ENCODE measurements at places on chromosomes 4 and X. TPM values are rescaled to one million over a fixed set of nuclear protein-coding genes. Genes with fewer than 3 reads are reported as not detected.

The TLR10 gene
- 0.03 TPM for total RNA-seq

The FAM184B gene
- total RNA-seq, result 0.02 TPM

The BEND2 gene
- total RNA-seq, result not detected

The CDKL2 gene
- 0.63 TPM for total RNA-seq

The UGT2A3 gene
- 0.07 TPM for total RNA-seq

The CXorf49 gene
- not detected for total RNA-seq

The HAND2 gene
- 0.45 TPM for total RNA-seq

The VCX3A gene
- total RNA-seq, result not detected

The MAB21L2 gene
- not detected for total RNA-seq

The JADE3 gene
- 16.5 TPM for total RNA-seq

The SSX2 gene
- not detected for total RNA-seq

The NALF2 gene
- total RNA-seq, result 5.2 TPM

The CCDC160 gene
- not detected for total RNA-seq

The KCND1 gene
- 1.1 TPM for total RNA-seq

The GLUD2 gene
- 2.5 TPM for total RNA-seq

The GABRA4 gene
- total RNA-seq, result not detected

The UCHL1 gene
- total RNA-seq, result 986 TPM

The NEXMIF gene
- not detected for total RNA-seq

The PCDH19 gene
- total RNA-seq, result 0.24 TPM

The CAPN6 gene
- total RNA-seq, result not detected

The DDX53 gene
- total RNA-seq, result not detected

The CENPE gene
- 8.1 TPM for total RNA-seq

The TRPC5OS gene
- not detected for total RNA-seq

The SPIN2A gene
- 0.15 TPM for total RNA-seq

The STS gene
- 2.2 TPM for total RNA-seq

The GRIPAP1 gene
- total RNA-seq, result 19.9 TPM

The IL15 gene
- 15.4 TPM for total RNA-seq

The ARMCX4 gene
- 0.63 TPM for total RNA-seq
